ENCODE measurements at places on chromosomes 16 and 17.
A peak's percentile ranks its signal among the peaks of the same experiment; 100 is the strongest.

DNA sequence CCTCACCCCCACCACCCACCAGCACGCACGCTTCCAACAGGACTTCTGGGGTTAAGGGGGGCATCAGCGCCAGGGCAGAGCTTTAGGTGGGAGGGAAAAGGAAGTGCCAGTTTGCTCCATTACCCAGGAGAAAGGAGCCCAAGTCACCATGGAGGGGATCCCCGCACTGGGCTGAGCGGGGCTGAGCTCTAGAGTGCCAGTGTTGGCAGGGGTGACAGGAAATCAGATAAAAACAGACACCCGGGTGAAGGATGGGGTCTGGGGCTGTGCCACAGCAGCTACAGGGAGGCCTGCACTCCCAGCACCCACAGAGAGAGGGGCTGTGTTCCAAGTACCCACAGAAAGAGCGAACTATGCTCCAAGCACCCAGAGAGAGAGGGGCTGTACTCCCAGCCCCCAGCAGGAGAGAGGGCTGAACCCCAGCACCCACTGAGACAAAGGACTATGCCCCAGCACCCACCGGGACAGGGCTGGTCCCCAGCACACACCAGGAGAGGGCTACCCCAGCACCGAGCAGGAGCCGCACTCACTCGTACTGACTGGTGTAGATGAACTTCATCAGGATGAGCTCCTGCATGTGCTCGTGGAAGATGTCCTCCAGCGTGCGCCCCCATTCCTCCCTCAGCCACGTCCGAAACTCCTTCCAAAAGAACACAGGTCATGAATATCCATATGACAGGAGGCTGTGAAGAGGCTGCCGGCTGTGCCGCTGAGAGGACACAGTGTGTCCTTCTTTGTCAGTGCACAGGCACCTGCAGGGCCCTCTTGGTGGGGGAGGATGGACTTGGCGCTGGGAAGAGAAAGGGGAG lies 18.6 kb upstream of the C16orf95 start:
- DNase-seq, result no peak

DNA sequence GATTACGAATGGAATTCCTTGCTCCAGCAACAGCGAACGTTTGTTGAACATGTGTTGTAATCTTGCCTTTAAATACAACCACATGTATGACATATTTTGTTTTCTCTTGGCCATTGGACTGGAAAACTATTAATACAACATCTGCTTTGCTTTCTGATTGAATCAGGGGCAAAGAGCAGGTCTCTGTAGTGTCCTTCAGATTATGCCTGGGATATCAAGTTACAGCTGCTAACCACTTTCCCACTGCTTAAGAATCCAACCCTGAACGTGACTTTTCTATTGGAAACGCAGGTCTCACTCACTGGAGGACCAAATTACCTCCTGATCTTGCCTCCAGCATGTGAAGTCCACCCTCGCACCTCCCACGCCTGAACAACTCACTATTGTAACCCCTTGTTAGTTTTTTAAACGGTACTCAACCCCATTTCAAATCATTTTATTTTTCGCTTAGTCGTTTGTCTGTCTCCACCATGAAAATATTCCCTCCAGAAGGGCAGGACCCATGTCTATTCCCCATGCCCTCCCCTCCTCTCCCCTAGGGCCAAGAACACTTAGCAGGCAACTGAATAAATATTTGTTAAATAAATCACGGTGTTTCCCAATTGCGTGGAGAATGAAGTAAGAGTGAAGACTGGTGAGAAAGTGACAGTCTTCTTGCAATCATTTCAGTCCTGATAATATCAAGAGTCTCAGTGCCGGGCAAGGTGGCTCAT lies 57.4 kb upstream of the MRTFB start:
- DNase-seq, result peak; percentile 98

DNA sequence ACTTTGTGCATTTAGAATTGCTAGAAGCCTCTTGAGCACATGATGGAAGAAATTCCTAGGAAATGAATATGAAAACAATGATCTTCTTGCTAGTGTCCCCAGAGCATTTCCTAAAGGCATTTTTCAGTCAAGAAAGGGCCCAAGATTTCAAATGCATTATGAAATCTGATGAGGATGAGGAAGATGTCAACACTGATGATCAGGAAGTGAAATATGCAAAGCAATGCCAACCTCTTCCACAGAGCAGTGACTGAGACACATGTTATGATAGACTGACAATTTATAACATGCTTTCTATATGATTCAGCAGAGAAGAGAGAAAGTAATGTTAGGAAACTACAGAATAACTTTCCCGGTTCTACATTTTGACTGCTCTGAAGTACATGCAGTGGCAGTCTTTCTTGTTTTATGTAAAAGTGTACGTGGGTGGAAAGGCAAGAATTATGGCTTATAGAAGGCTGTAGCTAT lies 859.1 kb upstream of the GOT2 start:
- DNase-seq, result peak; percentile 96

DNA sequence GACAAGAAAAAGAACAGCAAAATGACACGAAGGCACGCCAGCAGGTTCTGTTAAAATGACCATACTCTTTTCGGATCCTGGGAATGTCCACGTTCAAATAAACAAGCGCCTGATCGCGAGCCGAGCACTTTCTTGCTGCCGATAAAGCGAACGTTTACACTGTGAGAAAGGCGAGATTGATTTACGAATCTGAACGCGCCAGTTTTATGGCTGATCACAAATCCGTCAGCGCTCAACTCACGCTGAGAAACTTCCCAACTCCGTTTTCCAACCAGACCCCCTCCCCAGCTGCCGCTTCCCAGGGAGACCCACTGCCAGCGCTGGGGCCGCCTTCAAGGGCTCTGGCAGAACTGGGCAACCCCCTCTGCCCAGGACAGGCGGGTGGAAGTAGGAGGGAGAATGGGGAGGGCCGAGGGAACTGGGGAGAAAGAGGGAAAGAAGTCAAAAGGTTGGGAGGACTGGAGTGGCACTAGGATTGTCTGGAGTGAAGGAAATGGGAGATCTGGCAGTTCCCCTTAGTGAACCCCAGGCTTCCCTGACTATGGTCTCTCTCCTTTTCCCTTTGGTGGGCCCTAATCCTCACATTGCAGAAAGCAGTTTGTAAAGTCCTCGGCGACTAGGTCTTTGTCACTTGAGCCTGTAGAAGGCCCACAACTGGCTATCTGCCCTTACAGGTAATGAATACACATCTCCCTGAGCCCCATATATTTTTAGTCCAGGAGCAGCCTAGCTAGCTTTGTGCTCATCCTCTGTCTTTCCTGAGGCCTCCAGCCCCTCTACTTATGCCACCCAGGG lies 6.9 kb downstream of the HOXB4 start:
- no peak for DNase-seq

- DNase-seq, result no peak
Observed at GRCh38 chr16:84226026-84226425, 13.8 kb downstream of the KCNG4 start.
